Erythroblast (primary cell): ENCODE measurements at places on chromosomes 7 and 10.

- DNase-seq = peak; percentile 87
Observed at GRCh38 chr7:155205368-155206317, 92.0 kb upstream of the INSIG1 start.

- no peak for DNase-seq
Observed at GRCh38 chr7:8581842-8582241, 148.4 kb downstream of the NXPH1 start.

- DNase-seq = no peak
Observed at GRCh38 chr10:3564346-3565002, 220.5 kb downstream of the KLF6 start.

DNA sequence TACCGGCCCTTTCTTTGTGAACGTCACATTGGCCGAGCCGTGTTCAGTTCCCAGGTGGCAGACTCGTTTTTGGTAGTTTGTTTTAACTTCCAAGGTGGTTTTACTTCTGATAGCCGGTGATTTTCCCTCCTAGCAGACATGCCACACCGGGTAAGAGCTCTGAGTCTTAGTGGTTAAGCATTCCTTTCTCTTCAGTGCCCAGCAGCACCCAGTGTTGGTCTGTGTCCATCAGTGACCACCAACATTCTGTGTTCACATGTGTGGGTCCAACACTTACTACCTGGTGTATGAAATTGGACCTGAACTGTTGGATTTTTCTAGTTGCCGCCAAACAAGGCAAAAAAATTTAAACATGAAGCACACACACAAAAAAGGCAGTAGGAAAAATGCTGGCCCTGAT, 9.9 kb upstream of the CSGALNACT2 start:
- no peak for DNase-seq

DNA sequence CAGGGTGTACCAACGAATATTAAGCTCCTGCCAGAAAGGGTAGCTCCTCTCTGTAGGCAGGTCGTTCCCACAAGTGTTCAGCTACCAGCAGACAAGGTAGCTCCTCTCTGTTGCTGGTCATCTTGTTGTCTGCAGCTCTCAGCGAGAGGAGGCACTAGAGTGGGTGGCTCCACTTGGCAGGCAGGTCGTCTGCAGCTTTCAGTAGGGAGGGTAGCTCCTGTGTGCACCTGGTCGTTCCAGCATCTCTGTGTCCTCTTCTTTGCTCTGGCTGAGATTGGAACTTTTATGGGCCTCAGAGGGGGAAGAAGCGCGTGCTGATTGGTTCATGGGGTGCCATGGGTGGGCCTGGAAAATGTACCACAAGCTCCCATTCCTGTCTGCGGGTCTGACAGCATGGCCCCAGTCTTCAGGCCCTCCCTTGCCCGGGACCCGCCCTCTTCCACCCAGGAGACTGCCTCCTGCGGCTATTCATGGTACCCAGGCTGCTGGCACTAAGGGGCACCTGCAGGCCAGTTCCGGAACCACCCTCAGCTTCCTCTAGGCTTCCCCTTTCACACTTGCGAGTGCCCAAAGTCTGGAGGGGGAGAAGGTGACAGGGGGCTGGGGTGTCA, 63.9 kb upstream of the CACNA2D1 start:
- DNase-seq = no peak

- no peak for DNase-seq
Observed at GRCh38 chr10:77144656-77145055, 493.0 kb downstream of the KCNMA1 start.

DNA sequence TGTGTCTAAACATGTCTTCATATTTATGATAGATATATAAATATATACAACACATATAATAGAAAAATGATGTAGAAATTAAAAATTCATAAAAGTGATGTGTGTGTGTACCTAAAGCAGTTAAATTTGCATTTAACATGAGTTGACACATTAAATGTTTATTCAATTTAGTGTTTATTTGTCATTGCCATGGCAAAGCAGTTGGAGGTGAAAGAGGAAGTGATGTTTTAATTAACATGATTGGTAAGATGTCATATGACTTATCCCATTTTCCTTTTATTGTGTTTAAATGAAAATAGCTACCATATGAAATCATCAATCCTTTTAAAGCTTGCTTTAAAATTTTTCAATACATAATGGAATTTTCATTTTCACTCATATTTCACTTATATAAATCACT, 452.6 kb downstream of the SUGCT start:
- DNase-seq = no peak

DNA sequence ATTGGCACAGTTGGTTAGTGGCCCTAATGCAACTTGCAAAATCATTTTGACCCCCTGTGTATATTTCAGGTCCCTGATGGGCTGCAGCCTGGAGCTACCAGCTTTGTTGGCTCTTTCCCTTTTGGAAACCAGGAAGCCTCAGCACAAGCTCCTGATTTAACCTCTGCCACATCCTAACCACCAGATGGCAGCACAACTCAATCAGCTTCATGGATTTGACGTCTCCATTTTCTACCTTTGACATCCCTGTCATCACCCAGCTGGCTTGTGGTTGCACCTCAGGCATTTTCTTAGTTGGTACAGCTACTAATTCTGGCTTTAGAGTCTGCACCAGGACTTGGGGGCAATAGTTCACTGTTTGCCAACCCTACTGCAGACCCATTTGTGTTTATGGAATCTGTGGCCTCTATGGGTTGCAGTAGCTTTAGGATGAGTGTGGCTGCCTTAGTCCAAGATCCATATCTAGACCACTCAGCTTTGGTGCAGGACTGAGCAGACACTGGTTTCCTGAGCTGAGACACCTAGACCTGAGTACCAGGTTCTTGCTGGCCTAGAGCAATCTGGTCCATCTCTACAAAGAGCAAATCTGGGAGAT, 456.2 kb downstream of the REEP3 start:
- peak; percentile 47 for DNase-seq

DNA sequence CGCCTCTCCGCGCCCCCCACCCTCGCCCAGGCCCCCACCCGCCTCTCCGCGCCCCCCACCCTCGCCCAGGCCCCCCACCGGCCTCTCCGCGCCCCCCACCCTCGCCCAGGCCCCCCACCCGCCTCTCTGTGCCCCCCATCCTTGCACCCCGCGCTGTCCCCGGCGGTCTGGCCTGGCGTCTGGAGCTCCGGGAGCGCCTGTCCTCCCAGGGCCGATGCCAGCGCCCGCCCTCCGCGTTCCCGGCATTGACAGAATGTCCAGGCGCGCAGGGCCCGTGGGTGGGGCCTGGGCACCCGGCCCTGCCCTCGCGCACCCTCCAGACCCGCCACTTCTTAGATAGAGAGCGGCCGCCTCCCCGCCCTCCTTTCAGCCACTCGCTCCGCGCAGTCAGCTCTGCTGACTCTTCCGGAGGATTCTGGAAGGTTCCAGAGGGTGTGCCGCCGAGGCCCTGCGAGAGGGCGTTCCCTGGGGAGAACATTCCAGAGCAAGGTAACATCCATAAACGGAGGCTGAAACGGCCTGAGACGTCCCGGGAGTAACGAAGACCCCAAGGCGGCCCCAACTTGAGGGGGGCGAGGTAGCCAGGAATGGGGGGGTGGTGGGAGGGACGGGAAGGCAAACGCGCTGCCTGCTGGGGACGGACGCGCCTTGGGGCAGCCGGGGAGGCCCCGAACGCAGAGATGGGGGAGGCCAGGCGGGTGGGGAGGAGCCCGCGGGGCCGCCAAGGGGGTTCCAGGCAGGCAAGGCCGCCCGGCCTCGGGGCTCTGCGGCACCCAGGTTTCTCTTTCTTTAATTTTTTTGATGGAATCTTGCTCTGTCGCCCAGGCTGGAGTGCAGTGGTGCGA, 117.8 kb downstream of the DYNC2I1 start:
- DNase-seq = no peak

DNA sequence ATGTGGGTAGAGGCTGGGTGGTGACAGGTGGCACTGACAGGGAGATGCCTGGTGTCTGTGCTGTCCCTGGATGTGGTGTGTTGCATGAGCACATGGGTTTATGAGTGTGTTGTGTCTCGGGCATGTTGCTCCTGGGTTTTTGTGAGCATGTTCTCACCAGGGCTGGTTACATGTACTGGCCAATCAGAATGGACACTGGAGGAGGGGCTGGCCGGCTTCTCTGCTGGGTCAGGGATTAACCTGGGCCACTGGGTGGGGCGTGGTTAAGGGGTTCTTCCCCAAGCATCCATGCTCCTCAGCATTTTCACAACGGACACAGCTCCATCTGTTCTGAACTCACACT, 20.8 kb upstream of the VOPP1 start:
- DNase-seq = no peak

DNA sequence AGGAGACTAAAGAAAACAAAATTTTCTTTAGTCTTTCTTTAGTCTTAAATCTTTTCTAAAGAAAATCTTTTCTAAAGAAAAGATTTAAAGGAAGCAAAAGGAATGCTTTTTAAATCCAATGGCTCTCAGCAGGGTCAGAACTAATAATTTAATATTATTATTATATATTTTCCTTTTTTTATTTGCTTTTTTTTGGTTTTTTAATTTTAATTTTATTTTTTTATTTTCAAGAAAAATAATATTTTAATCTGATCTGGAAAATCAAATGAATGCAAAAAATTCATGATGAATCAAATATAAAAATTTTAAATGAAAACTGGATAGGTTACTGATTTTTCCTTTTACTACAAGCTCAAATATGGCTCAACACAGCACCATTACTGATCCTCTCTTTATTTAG, 70.7 kb upstream of the HECW1 start:
- no peak for DNase-seq

DNA sequence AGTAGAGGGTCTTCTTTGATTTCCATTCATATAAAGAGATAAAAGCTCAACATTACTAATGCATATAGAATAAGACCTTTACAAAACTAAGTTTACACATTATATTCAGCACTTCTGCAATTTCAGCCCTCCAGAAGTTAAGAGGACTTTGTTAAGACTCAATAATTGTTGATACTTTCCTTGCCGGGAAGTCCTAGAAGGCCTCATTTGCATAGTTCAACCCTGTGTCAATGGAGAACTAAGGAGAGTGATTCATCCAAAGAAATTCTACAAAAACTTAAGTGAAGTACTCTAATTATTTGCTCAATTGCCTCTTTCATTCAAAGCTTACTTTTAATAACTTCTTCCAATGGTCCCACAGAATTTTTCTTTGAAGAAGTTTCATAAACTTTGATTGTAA, 1060.3 kb upstream of the CELF2 start:
- no peak for DNase-seq

- DNase-seq = no peak
Observed at GRCh38 chr10:78165617-78166016, 132.0 kb downstream of the RPS24 start.

- DNase-seq = no peak
Observed at GRCh38 chr7:8982338-8982992, 549.1 kb downstream of the NXPH1 start.

- no peak for DNase-seq
Observed at GRCh38 chr7:1679966-1680730, 10.1 kb downstream of the ELFN1 start.

- DNase-seq = no peak
Observed at GRCh38 chr10:86170255-86171108, 196.1 kb downstream of the GRID1 start.

DNA sequence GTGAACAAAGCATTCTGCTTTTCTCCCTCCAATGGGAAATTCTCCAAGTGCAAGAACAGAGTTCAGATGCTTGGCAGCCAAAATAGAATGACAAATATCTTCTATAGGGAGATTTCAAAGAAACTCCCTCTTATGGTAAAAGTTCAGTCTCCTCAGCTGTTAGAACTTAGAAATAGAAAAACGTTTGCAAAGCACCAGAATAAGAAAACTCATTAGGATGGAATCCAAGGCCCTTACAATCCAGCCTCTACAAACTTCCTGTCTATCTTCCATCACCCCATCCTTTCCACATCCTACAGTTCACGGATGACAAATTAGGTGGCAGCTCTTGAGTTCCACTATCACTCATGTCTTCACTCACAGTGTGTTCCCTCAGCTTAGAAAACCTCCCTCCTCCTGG, 25.7 kb downstream of the FAM13C start:
- DNase-seq = no peak

GRCh38 chr10:119801176-119801575, 71.5 kb downstream of the MCMBP start:
- no peak for DNase-seq

DNA sequence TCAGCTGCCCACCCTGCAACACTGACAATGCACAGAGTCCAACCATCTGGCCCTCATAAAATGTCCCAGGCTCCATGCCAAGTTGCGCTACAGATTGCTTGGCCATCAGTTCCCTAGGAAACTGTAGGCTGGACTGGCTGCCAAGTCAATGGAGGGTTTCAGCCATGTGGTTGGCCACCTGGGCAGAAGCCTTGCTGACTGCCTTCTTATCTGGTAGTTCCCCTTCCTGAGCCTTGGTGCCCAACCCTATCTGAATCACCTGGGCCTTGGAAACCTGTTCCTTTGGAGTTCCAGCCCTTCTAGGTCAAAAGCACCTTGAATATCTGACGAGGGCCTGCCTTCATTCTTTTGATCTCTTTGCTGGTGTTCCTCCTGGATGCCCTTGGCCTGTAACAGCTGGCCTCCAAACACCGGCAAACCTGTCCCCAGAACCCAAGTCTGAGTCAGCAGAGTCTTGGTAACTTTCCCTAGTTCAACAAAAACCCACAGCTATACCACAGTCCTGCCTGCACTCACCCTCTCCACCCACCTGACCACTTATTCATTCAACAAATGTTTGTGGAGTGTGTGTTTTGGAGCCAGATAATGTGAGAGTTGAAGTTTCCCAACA, 37.4 kb upstream of the KDM7A start:
- no peak for DNase-seq

GRCh38 chr7:151938550-151938949, 17.7 kb upstream of the GALNTL5 start:
- no peak for DNase-seq

- no peak for DNase-seq
Observed at GRCh38 chr7:142345811-142346210, 88.0 kb upstream of the PRSS58 start.

DNA sequence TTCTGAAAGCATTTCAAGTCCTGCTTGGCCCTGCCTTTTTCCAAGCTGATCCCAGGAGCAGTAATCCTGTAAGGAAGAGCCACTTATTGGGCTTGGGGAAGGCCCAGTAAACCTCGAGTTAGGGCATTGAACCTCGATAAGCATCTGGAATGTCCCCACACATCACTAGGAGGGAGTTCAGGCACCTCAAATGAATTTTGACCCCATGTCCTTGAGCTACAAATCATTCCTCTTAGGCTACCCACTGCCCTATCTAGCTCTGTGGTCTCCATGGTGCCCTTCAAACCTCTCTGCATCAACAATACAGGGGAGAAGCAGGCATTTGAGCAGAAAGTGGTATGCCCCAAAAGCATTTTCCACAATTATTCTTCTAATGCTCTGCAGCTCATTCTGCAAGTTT, 33.7 kb downstream of the ZNF503 start:
- DNase-seq = no peak

GRCh38 chr7:2084781-2085505, 147.8 kb downstream of the MAD1L1 start:
- no peak for DNase-seq

GRCh38 chr7:114793155-114793845, 128.6 kb upstream of the MDFIC start:
- DNase-seq = no peak

GRCh38 chr7:41420421-41420820, 282.5 kb downstream of the INHBA start:
- no peak for DNase-seq

GRCh38 chr10:74896788-74897527, 70.6 kb downstream of the KAT6B start:
- no peak for DNase-seq
